ENCODE measurements at places on chromosomes 16 and 17. TPM values are rescaled to one million over a fixed set of nuclear protein-coding genes. Genes with fewer than 3 reads are reported as not detected.
A peak's percentile ranks its signal among the peaks of the same experiment; 100 is the strongest.

ABCC11 gene
- total RNA-seq = 0.29 TPM

IL21R gene
- total RNA-seq = 3.0 TPM

XAF1 gene
- 50.9 TPM for total RNA-seq

DNA sequence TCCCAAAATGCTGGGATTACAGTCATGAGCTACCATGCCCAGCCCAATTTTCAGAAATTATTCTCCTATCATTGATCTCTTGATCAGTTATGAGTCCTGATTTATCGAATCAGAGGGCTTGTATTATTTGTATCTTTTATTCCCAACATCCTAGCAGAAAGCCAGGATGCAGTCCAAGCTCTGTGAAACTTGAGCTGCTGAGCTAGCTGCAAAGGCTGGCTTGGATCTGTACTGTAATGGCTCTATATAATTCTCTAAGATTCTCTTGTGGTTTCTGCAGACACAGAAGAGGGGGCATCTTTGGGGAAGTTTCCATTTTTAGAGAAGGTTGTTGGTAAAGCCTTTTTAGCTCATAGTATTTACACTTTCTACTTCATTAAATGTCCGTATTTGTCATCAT, 227.1 kb downstream of the MAP2K4 start:
- H3K4me3 ChIP-seq = no peak overlapping the region
- H3K36me3 ChIP-seq = no peaks in the 10 kb centered on the region

DNA sequence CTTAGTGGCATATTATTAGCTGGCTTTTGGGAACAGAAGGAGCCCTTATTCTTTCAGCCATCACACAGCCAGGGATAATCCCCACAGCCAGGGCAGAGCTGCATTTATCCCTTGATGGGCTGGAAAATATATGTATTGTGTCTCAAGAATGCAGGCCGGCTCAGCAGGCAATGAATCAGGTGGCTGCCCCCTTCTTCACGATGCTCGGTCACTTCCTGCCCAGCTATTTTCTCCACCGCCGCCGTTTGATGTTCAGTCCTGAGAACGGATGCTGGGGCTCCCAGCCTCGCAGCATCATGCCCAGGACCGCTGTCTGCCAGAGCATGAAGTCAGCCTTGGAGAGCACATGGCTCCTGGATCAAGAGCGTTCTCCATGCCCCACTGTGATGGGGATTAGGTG, 4.3 kb upstream of the MYH3 start:
- no peaks in the 10 kb centered on the region for H3K36me3 ChIP-seq
- no peak for DNase-seq
- no peaks in the 10 kb centered on the region for H3K4me1 ChIP-seq
- no peak overlapping the region for H3K27ac ChIP-seq

GRCh38 chr17:20189302-20189701, 180.1 kb downstream of the SPECC1 start:
- no peak overlapping the region for H3K4me3 ChIP-seq
- peak overlapping the region; percentile 56 for H3K27ac ChIP-seq
- peaks cover 43% of the 10 kb centered on the region for H3K4me1 ChIP-seq
- DNase-seq = peak; percentile 78
- no peaks in the 10 kb centered on the region for H3K36me3 ChIP-seq

- no peaks in the 10 kb centered on the region for H3K36me3 ChIP-seq
- no peaks in the 10 kb centered on the region for H3K27me3 ChIP-seq
- H3K4me3 ChIP-seq = no peak overlapping the region
- H3K27ac ChIP-seq = peak overlapping the region; percentile 74
These were observed 406.5 kb downstream of the SHISA9 start for GRCh38 chr16:13307851-13308250.

DNA sequence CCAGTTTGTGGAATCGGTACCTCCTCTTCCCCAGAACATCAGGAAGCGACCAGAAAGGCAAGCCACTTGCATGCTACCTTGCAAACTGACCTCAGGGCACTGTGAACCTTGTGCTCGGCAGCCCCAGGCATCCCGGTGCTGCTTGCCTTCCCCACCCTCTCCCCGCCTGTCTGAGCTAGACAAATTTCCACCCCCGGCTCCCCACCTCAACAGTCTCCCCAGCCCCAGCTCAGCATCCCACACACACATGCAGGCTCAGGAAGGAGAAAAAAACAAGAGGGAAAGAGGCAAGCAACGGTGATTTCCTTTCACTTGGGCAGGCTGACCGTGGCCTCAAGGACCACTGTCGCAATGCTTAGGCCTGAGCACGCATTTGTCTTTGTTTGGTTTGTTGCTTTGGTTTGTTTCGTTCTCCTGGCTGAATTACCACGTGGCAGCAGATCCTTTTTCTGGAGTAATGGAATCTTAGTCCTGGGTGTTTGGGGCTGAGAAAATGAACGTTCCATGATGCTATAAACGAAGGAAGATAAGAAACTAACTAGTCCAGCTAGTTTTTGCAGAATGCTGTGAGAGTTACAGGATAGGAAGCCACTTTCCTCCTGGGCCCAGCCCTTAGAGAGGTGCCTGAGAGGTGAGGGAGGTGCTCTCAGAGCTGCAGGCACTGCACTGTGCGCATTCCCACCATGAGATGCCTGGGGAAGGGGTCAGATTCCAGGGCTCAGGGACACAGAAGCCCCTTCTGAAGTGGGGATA, 27.9 kb downstream of the SDK2 start:
- no peaks in the 10 kb centered on the region for H3K36me3 ChIP-seq
- no peak overlapping the region for H3K4me3 ChIP-seq
- no peak overlapping the region for H3K27ac ChIP-seq
- no peaks in the 10 kb centered on the region for H3K4me1 ChIP-seq

DNA sequence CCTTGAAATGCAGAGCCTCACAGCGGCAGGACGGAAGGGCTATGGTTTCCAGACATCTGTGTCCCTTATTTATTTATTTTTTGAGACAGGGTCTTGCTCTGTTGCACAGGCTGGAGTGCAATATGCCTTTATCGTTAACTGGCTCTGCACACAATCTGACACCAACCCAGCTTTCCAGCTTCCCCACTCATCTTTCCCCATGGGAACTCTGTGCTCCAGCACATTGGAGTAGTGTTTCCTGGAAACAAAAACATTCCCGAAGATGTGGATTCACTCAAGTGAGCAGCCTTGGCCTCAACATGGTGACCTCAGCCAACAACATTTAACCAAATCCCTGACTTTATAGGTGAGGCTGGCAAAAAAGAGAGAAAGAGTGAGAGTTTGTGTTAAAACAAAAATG, 307.1 kb downstream of the TMEM114 start:
- no peaks in the 10 kb centered on the region for H3K36me3 ChIP-seq
- no peaks in the 10 kb centered on the region for H3K4me1 ChIP-seq
- H3K27ac ChIP-seq = no peak overlapping the region
- no peak overlapping the region for H3K4me3 ChIP-seq
- DNase-seq = no peak

- H3K27me3 ChIP-seq = no peaks in the 10 kb centered on the region
- H3K27ac ChIP-seq = peak overlapping the region; percentile 13
- H3K4me1 ChIP-seq = peaks cover 58% of the 10 kb centered on the region
- no peak overlapping the region for H3K4me3 ChIP-seq
These were observed 6.7 kb upstream of the BCAR1 start for GRCh38 chr16:75257886-75258806.

- peaks cover 18% of the 10 kb centered on the region for H3K4me1 ChIP-seq
- no peaks in the 10 kb centered on the region for H3K36me3 ChIP-seq
- no peak for DNase-seq
- no peak overlapping the region for H3K27ac ChIP-seq
- no peaks in the 10 kb centered on the region for H3K27me3 ChIP-seq
- H3K4me3 ChIP-seq = no peak overlapping the region
These were observed 30.4 kb downstream of the ABCC1 start for GRCh38 chr16:15979801-15980200.

- H3K36me3 ChIP-seq = no peaks in the 10 kb centered on the region
- H3K4me1 ChIP-seq = no peaks in the 10 kb centered on the region
- peaks cover 27% of the 10 kb centered on the region for H3K27me3 ChIP-seq
- no peak overlapping the region for H3K27ac ChIP-seq
- DNase-seq = peak; percentile 14
These were observed 79.6 kb upstream of the TEKT1 start for GRCh38 chr17:6910987-6911603.

DNA sequence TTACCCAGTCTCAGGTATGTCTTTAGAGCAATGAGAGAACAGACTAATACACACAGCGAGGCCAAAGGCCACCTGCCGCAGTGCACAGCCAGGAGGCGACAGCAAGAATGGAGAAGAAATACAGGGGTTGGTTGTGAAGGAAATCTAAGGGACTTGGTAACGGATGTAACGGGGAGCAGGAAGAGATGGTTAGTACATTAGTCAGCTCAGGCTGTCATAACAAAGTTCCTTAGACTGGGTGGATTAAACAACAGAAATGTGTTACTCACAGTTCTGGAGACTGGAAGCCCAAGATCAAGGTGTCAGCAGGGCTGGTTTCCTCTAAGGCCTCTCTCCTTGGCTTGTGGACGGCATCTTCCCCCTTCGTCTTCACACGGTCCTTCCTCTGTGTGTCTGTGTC, 47.1 kb downstream of the TVP23C start:
- peaks cover 19% of the 10 kb centered on the region for H3K36me3 ChIP-seq
- H3K4me1 ChIP-seq = peaks cover 15% of the 10 kb centered on the region
- H3K27ac ChIP-seq = peak overlapping the region; percentile 24
- no peak overlapping the region for H3K4me3 ChIP-seq
- DNase-seq = peak; percentile 79

DNA sequence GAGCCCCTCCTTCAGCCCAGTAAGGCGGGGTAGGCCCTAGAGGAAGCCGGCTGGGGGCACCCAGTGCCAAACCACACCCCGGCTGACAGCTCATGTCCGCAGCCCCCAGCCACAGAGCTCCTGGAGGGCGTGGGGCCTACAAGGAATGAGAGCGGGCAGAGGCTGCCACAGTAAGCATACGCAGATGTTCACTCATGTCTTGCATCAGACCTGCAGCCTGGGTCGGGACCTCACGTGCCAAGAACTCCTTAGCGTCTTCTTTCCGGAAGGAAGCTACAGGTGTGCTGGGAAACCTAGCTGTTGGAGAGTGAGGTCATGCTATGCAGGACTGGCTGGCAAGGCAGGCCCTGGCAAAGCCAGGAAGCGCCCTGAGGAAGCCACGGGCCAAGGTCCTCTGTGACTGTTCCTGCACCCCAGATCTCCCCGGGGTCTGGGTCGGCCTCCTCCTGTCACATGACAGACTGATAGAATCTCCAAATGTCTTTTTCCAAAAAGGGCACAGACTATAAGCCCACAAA, 1.6 kb downstream of the ZNF598 start:
- no peaks in the 10 kb centered on the region for H3K36me3 ChIP-seq
- peak overlapping the region; percentile 33 for H3K27ac ChIP-seq
- no peaks in the 10 kb centered on the region for H3K27me3 ChIP-seq
- peak; percentile 57 for DNase-seq
- H3K4me3 ChIP-seq = peak overlapping the region; percentile 88
- H3K4me1 ChIP-seq = peaks cover 41% of the 10 kb centered on the region

DNA sequence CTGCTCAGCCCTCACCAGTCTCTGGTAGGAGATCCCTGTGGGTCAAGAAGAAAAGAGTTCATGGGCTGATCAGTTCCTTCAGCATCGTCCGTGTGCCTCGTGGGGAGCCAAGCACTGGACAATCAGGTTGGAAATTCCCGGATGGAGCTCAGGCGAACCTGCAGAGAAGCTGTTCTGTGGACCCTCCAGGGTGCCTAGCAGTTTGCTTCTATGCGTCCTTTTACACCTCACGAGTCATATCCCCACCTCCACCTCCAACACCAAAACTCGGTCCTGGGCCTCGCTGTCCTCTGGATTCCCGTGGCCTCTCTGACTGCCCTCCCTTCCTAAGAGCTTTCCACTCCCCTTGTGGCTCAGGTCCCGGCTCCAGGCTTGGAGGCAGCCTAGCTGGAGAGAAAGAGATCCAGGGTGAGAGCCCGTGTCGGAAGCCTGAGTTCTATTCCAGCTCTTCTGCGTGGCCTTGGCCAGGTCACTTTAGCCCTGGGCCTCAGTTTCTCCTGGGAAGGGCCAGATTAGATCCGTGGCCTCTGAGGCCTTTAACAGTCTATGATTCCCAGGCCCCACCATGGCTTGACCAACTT, 26.2 kb upstream of the PIK3R6 start:
- H3K4me1 ChIP-seq = peaks cover 3% of the 10 kb centered on the region
- peaks cover 7% of the 10 kb centered on the region for H3K27me3 ChIP-seq
- DNase-seq = no peak
- H3K27ac ChIP-seq = no peak overlapping the region

- H3K27me3 ChIP-seq = no peaks in the 10 kb centered on the region
- H3K4me1 ChIP-seq = peaks cover 16% of the 10 kb centered on the region
- H3K4me3 ChIP-seq = no peak overlapping the region
- DNase-seq = no peak
- no peak overlapping the region for H3K27ac ChIP-seq
These were observed 8.0 kb downstream of the CDR2 start for GRCh38 chr16:22366371-22366770.

- no peaks in the 10 kb centered on the region for H3K27me3 ChIP-seq
- no peak overlapping the region for H3K27ac ChIP-seq
- DNase-seq = no peak
- H3K4me1 ChIP-seq = no peaks in the 10 kb centered on the region
- no peaks in the 10 kb centered on the region for H3K36me3 ChIP-seq
These were observed 497.1 kb upstream of the RBFOX1 start for GRCh38 chr16:6835516-6835915.

GRCh38 chr17:6249732-6250131, 179.6 kb downstream of the WSCD1 start:
- no peaks in the 10 kb centered on the region for H3K27me3 ChIP-seq
- peaks cover 3% of the 10 kb centered on the region for H3K4me1 ChIP-seq
- no peak overlapping the region for H3K4me3 ChIP-seq

- peaks cover 8% of the 10 kb centered on the region for H3K4me1 ChIP-seq
- H3K4me3 ChIP-seq = no peak overlapping the region
- H3K36me3 ChIP-seq = peaks cover 6% of the 10 kb centered on the region
- H3K27me3 ChIP-seq = no peaks in the 10 kb centered on the region
These were observed 87.9 kb downstream of the ABR start for GRCh38 chr17:1091900-1092299.

Data from astrocyte (in vitro differentiated cells and primary cell).